ENCODE measurements at places on chromosomes 12 and 14.

- no peak for DNase-seq
These were observed 28.4 kb downstream of the TXNRD1 start for GRCh38 chr12:104243971-104244370.

DNA sequence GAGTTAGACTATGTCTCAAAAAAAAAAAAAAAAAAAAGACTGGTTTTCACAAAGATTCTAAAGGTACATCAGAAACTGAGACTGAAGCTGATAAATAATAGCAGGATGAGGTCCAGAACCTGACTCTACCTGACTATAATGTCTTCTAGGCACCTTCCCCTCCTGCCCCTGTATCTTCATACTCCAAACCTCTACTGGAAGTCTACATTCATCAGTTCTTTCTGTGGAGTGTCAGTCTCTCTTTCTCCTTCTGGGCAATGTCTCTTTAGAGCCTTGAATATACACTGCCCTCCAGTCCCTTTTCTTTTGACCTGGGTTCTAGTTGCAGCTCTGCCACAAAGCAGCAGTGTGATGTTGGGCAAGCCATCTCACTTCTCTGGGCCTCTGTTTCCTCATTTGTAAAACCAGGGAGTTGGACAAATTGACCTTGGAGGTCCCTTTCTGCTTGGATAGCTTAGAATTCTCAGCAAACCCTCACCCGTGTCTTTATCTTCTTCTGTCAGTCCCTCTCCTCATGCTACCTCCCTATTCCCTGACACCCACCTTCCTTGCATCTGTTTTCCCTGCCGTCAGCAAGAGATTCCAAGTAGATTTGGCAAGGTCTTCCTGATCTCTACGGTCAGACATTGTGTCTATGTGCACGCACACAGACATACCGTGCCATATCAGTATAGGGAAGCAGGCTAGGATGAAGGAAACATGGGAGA is 4.3 kb downstream of the NFE2 start:
- no peak for DNase-seq

DNA sequence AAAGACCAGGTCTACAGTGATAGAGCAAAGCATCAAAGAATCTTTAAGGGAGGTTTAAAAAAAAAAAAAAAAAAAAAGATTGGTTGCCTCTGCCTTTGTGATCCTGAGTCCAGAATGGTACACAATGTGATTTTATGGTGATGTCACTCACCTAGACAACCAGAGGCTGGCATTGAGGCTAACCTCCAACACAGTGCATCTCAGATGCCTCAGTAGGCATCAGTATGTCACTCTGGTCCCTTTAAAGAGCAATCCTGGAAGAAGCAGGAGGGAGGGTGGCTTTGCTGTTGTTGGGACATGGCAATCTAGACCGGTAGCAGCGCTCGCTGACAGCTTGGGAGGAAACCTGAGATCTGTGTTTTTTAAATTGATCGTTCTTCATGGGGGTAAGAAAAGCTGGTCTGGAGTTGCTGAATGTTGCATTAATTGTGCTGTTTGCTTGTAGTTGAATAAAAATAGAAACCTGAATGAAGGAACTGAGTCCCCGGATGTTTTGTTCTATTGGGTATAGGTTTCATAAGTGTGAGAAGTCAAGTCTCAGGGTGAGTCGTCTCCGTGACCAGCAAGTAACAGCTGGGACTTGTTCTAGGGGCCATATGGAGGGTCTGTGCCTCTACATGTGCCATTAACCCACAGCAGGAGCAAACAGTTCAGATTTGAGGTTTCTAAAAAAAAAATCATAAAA is 9.3 kb downstream of the PEBP1 start:
- DNase-seq = no peak

GRCh38 chr12:3632256-3632655 is 120.7 kb downstream of the CRACR2A start:
- DNase-seq = no peak

- DNase-seq = no peak
These were observed 154.2 kb downstream of the NRXN3 start for GRCh38 chr14:78324353-78324752.

DNA sequence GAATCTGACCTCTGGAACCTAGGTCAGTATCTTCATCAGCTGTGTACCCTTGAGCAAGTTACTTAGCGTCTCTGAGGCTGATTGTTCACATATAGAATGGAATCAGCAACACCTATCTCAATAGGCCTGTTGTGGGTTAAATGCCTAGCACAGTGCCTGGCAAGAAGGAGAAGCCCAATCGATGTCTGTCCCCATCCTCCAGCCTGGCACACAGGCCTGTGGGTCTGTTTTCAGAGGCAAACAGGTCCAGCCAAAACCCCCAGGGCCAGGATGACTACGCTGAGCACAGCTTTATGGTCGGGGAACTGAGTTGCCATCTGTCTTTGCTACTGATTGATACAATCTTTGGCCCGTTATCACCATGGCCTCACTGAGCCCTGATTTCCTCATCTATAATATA is 89.2 kb downstream of the NUAK1 start:
- DNase-seq = no peak

DNA sequence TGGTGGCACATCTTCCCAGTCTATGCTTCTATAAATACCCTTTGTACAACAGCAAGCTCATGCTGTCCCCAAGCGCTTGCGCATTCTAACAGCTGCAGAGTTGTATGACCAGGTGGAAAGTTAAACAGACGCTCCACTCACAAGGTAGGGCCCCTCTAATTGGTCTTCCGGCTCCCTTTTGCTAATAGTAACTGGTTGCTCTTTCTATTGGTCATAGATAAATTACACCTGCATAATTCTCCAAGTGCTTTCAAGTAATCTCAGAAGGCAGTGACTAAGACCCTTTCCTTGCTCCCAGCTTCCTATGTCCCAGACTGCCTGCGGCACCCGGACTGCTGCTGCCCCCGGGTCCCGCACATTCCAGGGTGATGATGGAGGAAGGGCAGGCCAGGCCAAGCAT is 6.1 kb upstream of the TSPAN9 start:
- no peak for DNase-seq

GRCh38 chr12:60689137-60689536 is 1093.3 kb downstream of the SLC16A7 start:
- DNase-seq = no peak

- no peak for DNase-seq
These were observed 13.2 kb downstream of the FMNL3 start for GRCh38 chr12:49693931-49694444.

- no peak for DNase-seq
These were observed 470.1 kb downstream of the TMTC2 start for GRCh38 chr12:83156815-83157214.

DNA sequence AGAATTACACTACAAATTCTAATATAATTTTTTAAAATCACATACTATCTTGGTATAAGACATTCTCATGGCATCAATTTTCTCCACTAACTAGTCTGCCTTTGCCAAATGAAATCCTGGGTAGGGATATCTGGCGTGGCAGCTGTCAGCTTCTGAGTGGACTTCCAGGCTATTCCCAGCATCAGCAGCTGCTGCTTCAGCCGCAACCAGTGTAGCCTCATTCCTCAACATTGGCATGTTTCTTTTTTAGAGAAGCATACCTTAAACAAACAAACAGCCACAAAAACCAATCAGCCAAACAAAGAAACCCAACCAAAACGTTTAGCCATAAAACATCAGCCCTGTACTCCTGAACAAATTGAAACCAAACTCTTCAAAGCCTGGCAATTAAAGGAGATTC is 235.8 kb downstream of the SSPN start:
- no peak for DNase-seq

- no peak for DNase-seq
These were observed 3.0 kb downstream of the SETD1B start for GRCh38 chr12:121806546-121807423.

GRCh38 chr14:54483073-54483745 is 5.6 kb downstream of the GMFB start:
- DNase-seq = no peak

DNA sequence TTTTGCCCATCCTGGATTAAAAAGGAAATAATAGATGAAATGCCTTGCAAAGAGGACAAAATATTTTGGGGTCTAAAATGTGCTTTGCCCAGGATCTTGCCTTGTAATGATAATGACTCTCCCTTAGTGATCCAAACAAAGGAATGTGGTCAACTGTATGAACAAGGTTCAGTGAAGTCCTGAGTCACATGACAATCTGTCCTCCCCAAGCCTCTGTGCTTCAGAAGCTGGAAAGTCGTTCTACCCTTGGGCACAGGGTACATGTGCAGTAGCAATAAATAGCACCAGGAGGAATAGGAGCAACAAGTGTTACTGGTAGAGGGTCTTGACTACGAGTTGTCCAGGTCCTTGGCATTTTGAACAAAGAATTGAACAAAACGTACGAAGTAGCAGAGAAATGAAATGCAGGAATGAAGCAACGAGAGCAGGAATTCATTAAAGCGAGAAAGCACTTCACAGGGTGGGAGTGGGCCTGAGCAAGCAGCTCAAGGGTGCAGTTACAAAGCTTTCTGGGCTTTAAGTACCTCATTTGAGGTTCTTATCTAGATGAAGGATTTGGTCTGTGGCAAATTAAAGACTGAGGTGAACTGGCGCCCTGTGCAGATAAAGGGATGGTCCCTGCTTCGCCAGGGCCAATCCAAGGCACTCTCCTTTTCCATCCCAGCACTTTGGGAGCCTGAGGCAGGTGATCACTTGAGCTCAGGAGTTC is 65.8 kb downstream of the RESF1 start:
- DNase-seq = no peak

DNA sequence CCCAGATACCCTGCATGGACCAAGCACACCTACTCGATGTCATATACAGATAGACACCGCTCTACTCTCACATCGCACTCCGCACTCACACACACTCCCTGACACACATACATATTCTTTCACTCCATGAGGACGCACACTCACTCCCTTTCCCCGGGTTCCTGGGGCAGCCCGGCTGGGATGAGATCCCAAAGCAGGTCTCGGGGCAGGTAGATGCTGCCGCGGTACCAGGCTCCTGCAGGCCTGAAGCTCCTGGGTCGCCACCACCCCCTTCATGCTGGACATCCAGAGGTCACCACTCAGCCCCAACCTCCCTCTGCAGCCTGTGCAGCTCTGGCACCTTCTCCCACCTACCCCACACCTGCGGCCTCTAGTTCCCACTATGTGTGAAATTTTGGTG is 2.3 kb downstream of the C1QL4 start:
- no peak for DNase-seq

DNA sequence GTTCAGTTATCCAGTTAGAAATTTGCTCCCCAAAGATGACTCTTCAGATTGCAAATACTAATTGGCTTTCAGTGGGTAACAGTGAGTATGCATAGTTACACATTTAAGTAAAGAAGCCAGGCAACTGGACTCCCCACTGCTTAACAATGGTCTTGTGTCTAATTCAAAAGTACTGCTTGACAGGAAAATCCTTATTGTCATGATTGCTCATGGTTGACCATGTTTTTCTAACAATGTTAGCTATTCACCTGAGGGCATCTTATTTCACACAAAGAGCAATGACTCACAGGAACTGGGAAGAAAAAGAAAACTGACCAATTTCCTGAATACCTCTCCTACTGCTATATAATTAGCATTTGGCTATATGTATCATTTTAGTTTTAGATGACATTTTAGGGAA is 33.7 kb upstream of the ALG10B start:
- DNase-seq = no peak

GRCh38 chr12:90017316-90017715 is 308.7 kb upstream of the ATP2B1 start:
- no peak for DNase-seq

GRCh38 chr12:47741340-47741703 is 16.0 kb upstream of the ENDOU start:
- peak; percentile 17 for DNase-seq

- peak; percentile 2 for DNase-seq
These were observed 696 bp upstream of the GPHN start for GRCh38 chr14:66507181-66507721.

DNA sequence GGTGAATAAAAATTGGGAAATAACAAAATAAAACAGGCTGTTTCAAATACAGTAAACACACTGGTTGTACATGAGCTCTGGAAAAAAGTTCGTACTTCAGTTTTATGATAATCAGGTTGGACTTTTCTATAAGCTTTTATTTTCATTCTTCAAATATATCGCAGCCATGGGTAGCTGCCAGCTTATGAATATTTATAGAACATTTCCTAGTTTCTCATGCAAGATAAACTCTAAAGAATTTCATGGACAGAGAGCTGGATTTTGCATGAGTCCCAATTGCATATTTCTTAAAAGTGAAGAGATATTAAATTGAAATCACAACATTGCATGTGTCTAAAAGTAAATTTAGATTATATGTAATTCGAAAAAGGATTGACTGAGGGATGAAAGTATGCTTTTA is 827.6 kb downstream of the SLC6A15 start:
- no peak for DNase-seq
